ENCODE measurements at places on chromosomes 4 and X.

DNA sequence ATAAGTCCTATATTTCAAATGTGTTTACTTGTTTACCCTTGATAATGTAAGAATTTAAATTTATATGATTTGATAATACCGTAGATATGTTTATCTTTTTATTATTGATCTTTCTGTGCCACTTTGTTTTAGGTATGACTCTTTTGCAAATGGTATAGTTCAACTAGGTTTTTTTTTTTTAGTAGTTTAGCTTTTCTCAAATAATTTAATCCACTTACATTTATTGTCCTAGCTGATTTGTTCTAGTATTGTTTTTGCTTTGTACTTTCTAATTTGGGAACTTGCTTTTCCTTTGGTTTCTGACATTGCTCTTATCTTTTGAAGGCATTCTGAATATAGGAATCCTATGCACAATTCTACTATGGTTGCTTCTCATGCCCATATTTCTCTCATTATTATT, 98.9 kb upstream of the NAP1L5 start:
- no peak for DNase-seq

DNA sequence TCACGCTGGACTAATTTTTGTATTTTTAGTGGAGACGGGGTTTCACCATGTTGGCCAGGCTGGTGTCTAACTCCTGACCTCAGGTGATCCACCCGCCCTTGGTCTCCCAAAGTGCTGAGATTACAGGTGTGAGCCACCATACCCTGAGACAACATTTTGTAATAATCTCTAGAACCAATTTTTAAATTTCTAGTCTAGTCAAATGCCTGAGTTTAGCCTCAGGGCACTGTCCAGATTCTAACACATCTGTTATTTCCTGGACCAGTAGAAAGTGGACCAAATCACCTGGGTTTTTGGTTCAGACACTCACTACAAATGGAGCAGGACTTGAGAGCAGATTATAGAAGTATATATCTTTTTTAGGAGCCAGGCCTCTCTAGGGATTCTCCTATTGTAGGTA, 21.6 kb downstream of the ART3 start:
- no peak for DNase-seq

- no peak for DNase-seq
Measured at GRCh38 chrX:137567682-137568232, 1.8 kb downstream of the ZIC3 start.

GRCh38 chr4:52704133-52704532, 45.0 kb upstream of the USP46 start:
- DNase-seq: no peak

- no peak for DNase-seq
Measured at GRCh38 chr4:184812199-184812542, 13.6 kb downstream of the ACSL1 start.

DNA sequence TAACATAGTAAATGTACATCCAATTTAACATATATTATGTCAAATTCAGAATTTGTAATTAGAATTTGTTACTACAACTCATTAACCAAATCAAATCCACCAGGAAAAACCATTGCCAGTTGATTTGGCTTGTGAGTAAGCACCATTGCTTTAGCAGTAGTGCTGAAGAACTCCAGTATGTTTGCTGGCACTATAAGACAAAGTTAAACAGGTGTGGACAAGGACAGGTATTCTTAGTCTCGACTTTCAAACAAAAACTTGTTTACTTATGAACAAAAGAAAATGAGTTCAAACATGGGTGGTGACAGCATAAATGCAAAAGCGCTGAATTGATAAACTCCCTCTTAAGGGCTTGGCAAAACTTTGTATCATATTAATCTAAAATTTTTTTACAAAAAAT, 1.3 kb upstream of the ADH7 start:
- DNase-seq: no peak

GRCh38 chr4:82371497-82371896, 2.3 kb downstream of the HNRNPD start:
- no peak for DNase-seq

GRCh38 chrX:14027036-14027435, 2.7 kb downstream of the GEMIN8 start:
- no peak for DNase-seq

DNA sequence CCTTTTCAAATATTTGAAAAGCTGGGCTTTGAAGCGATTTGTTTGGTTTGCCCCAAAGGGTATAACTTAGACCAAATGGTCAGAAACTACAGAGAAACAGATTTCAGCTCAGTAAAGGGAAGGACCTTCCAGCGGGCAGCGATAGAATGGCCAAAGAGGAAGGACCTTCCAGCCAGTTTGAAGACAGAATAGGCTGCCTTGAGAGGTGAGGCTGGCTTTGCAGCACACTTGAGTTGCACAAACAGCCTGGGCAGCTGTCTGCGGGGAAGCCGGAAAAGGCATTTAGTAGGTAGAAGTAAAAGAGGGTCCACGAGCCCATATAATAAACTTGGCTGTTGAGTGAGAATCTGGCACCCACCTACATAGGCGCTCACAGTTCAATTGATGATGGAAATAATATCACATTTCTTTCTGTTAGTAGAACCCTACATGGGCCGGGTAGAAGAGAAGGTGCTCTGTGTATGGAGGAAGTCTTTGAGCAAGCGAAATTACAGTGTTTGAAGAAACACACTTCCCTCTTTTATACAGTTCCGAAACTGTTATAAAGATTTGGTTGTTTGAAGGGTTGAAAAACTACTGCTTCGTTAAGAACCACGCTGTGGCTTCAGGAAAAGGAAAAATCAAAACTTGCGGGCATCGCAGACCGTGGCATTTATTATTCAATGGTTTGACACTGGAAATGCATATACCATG, 75.0 kb upstream of the SORBS2 start:
- no peak for DNase-seq

DNA sequence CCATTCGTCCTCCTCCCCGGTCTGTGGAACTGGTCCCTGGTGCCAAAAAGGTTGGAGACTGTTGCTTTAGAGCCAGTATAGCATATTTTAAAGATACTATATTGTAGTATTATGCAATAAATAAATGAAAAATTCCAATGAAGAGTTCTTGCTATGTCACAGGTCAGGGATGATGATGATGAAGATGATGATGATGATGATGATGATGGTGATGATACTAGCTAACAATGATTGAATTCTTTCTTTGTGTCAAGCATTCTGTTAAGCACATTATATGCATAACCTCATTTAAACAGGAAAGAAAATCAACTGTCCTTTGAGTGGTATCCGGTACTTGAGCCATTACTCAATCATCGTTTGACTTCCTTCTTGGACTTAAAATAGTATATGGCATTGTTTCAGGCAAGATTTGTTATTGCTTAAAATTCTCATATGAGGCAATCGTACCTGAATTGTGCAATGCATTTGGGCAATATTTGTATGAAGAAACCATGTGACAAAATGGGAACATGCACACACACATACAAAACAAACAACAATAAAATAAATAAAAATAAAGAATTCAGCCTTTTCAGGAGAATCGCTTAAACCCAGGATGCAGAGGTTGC, 22.8 kb upstream of the TLR2 start:
- no peak for DNase-seq

DNA sequence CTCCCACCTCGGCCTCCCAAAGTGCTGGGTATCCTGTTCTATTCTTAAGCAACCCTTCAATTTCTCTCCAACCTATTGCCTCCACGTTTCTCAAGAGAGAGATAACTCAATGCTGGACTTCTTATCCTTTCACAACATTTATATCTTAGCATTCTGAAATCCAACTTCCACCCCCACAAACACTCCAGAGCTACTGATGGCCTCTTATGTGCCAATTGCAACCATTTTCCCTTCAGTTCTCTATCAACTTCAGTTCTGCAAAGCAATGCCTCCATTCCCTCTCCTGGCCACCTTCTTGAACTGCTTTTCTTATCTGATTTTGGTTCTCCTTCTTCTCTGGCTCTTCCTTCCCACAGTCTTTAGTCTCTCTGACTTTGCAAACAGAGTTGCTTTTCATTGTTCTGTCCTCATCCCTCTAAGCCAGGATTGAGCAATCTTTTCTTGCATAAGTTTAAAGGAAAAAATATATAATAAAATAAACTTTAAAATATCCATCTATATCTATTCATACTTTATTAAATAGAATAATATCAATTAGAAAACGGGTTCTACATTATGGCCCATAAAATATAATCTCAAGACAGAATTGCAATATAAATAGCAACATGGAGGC, 3.6 kb upstream of the STBD1 start:
- DNase-seq: no peak

DNA sequence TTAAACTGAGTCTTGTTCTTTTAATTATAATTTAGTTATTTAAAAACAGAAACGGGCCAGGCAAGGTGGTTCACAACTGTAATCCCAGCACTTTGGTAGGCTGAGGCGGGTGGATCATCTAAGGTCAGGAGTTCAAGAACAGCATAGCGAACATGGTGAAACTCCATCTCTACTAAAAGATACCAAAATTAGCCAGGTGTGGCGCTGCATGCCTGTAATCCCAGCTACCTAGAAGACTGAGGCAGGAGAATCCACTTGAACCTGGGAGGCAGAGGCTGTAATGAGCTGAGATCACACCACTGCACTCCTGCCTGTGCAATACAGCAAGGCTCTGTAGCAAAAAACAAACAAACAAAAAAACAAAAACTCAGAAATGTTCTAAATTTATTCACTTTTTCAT, 852.9 kb downstream of the TECRL start:
- DNase-seq: no peak

DNA sequence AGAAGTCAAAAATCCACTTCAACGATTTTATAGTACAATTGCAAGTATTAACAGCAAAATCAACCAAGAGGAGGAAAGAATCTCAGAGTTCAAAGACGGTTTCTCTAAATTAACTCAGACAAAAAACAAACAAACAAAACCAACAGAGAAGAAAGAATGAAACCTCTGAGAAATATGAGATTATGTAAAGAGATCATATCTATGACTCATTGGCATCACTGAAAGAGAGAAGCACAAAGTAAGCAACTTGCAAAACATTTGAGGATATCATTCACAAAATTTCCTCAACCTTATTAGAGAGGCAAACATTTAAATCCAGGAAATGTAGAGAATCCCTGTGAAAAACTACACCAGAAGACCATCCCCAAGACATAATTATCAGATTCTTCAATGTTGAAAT, 370.4 kb downstream of the INPP4B start:
- DNase-seq: no peak

DNA sequence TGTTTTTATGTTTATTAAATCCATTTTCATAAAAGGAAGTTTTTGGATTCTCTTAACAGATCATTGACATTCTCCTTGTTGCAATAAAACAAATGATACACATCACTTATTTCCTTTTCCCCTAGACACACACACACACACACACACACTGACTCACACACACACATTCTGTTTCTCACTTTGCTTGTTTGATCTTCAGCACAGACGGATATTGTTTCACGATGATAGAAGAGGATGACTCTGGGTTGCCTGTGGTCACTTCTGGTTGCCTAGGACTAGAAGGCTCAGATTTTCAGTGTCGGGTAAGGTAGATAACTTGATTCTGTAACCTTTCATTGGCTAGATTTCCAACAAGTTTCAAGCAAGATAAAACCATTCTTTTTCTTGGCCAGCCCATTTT, 356.8 kb downstream of the BMPR1B start:
- no peak for DNase-seq

DNA sequence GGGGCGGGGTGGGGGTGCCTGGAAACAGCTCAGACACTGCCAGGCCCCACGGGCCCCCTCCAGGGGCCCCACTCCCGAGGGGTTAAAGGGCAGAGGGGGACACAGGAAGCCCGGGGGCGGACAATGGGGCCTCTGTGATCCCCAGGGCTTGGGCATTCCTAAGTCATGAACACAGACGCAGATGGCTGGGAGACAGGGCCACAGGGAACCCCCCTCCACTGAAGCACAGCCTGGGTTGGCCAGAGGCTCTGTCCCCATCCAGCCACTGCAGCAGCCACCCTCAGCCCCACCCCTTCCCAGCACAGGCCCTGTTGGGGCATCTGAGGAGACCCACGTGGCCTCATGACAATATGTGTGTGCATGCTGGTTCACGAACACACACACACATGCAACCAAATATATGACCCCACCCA, 3.9 kb downstream of the L1CAM start:
- no peak for DNase-seq

GRCh38 chr4:47413521-47413920, 50.0 kb downstream of the COMMD8 start:
- no peak for DNase-seq

- DNase-seq: no peak
Measured at GRCh38 chr4:151854731-151855130, 93.9 kb upstream of the GATB start.

- no peak for DNase-seq
Measured at GRCh38 chr4:128308986-128309385, 21.4 kb upstream of the PGRMC2 start.

DNA sequence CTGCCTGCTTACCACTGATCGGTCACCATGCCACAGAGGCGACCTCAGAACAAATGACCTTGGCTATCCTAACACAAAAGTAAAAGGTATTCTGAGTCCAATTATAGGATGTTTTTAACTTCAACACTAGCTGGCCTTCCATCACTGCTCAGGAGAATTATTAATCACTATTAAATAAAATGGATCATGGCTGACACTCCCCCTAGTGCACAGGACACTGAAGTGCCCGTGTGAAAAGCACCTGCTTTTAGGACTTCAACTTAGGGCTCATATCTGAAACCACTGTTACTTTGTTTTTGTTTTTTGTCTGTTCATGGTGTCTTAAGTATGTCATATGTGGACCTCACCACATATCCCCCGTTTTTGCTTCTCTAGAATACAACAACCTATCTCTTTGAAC, 33.9 kb downstream of the STX18 start:
- no peak for DNase-seq

GRCh38 chr4:37989398-37990260, 29.4 kb downstream of the PTTG2 start:
- DNase-seq: no peak
